ENCODE measurements at places on chromosomes 3 and 15. TPM values are rescaled to one million over a fixed set of nuclear protein-coding genes. Genes with fewer than 3 reads are reported as not detected.

GOLGA8G gene
- total RNA-seq, result not detected

SPESP1 gene
- 0.29 TPM for total RNA-seq

DNA sequence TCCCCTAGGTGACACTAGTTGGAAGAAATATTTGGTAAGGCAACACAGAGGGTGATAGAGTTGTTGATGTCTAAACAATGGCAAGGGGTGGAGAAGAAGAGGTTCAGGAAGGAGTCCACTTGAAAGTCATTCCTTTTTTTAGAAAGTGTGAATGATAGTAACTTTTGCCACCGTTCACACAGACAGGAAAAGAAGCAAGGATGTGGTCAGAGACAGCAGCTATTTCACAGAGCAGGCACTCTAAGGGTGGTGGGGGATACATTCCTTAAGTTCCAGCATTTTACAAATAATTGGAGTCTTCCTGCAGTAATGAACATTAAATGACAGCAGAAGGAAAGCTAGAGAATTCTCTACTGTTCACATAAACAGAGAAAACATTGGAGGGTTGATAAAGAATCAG is 75.4 kb upstream of the ZNF385D start:
- no peak for DNase-seq

TRIM71 gene
- total RNA-seq, result not detected

GRCh38 chr3:170640737-170641171 is 54.9 kb upstream of the SLC7A14 start:
- no peak for DNase-seq

DNA sequence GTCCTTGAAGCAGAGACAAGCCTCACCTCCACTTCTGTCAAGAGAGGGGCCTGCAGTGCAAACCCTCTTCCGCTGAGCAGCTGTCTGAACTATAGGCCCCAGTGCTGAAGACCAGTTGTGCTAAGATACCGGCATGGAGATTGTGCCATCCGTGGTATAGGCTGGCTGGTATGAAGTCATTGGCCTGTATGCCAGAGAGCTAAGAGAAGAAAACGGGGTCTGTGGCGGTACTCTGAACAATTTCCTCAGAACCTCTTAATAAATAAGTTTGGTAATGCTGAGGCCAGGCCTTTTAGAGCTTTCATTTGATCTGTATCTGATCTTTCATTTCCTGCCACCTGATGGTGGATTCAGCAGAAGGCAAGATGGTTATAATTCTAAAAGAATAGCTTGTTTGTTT is 123.0 kb downstream of the LRIG1 start:
- DNase-seq, result no peak

KIF23 gene
- 4.4 TPM for total RNA-seq

ANKUB1 gene
- total RNA-seq, result not detected

GRCh38 chr3:16290007-16290826 is 25.2 kb downstream of the OXNAD1 start:
- no peak for DNase-seq

TMOD2 gene
- total RNA-seq, result 6.3 TPM

TTC21A gene
- total RNA-seq, result 11.1 TPM

DNA sequence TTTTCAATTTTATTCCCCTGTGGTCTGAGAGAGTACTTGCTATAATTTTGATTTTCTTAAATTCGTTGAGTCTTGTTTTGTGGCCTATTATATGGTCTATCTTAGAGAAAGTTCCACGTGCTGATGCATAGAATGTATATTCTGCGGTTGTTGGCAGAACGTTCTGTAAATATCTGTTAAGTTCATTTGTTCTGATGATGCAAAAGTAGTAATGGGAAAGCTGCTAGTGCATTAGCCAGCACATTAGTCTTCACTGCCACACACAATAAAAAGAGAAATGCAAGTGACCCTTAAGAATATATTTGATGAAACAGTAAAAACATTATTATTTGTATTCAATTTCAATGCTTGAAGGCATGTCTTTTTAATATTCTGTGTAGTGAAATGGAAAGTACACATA is 84.8 kb downstream of the GTPBP8 start:
- no peak for DNase-seq

DNA sequence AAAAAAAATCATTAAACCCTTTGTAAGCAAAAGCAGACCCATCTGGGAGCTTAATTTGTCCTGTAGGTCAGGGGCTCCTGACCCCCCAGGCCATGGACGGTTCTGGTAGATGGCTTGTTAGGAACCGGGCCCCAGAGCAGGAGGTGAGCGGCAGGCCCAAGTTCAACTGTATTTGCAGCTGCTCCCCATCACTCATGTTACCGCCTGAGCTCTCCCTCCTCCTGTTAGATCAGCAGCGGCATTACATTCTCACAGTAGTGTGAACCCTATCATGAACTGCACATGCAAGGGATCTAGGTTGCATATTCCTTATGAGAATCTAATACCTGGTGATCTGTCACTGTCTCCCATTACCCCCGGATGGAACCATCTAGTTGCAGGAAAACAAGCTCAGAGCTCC is 60.7 kb downstream of the FSIP1 start:
- DNase-seq, result no peak

DNA sequence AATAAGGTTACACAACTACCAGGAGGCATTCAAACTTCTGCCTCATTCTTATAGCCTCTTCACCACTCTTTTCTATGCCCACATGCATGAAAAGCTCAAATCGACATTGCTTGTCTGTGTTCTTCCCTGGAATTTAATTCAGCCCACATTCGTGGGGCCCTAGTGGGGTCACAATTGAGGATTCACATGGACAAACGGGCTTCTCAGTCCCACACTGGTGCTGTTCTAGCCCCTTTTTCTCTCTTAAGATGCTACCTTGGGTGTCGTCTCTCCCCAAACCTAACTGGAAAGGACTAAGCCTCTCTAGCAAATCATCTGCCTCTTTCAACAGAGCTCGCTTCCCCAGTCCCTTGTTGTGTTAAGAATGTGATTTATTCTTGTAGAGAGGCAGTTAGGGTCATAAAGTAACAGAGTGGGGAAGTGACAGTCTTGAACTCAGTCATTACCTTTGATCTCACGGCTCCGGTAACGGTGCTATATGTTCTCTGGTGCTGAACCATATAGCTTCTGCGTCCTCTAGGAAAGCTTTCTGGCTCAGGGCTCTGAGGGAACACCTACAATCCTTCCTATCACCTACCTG is 4.9 kb downstream of the LPP start:
- no peak for DNase-seq

- DNase-seq, result no peak
Observed at GRCh38 chr3:61936344-61936937, 375.1 kb downstream of the PTPRG start.

DNA sequence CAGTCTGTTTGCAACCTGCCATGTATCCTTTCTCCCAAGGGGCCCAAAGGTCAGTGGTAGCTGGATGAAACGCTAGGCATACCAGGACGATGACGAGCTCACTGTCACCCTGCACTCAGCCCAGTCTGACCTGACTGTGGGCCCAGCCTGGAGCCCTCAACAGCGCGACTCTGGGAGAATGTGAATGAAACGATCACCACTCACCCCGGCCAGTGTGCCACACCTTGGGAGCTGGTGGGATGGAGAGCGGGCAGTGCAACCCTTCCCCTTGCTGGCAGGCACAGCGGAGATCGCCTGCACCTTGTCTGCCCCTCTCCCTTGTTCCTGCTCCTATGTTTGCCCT is 27.2 kb downstream of the SRPRB start:
- DNase-seq, result no peak

GRCh38 chr3:98010194-98010882 is 24.8 kb downstream of the GABRR3 start:
- DNase-seq, result no peak

- DNase-seq, result no peak
Observed at GRCh38 chr15:25741256-25741580, 121.9 kb downstream of the ATP10A start.

DUOX1 gene
- 1.7 TPM for total RNA-seq

GRCh38 chr3:99683465-99683864 is 45.1 kb downstream of the COL8A1 start:
- DNase-seq, result no peak

DNA sequence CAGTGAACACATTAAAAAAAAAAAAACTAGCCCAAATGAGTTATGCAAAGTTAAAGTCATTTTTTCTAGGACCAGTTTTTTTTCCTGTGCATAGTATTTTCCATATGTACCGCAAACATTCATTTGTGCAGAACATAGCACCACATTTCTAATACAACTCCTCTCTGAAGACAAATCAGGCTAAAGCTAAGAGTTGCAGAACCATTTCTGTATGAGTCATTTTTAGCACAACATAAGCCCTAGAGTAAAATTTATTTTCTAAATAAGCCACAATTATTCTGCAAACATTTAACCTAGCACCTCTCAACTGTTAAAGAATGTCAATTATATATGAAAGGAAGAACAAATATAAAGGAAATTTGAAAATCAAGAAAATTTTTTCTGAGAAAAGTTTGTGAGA is 375.8 kb downstream of the TIGIT start:
- DNase-seq, result no peak

GRCh38 chr3:194072691-194073279 is 63.2 kb upstream of the HES1 start:
- DNase-seq, result no peak

DNA sequence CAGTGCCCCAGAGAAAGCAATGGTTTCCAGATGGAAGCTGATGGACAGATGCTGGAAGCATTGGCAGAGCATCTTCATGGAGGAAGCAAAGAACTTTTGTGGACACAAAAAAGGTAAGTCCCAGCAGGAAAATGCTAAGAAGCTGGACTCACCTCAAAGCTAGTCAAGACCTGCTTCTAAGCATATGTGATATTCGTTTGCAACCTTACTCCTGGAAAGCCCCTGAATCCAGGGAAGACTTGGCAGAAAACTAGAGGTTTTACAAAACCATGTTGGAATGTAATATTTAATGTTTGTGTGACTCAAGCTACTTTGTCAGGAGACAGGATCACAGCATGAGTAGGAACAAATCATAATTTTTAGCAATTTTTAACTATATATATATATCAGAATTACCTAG is 288.2 kb downstream of the BCHE start:
- DNase-seq, result no peak
